ENCODE measurements at places on chromosomes 6 and 20.

DNA sequence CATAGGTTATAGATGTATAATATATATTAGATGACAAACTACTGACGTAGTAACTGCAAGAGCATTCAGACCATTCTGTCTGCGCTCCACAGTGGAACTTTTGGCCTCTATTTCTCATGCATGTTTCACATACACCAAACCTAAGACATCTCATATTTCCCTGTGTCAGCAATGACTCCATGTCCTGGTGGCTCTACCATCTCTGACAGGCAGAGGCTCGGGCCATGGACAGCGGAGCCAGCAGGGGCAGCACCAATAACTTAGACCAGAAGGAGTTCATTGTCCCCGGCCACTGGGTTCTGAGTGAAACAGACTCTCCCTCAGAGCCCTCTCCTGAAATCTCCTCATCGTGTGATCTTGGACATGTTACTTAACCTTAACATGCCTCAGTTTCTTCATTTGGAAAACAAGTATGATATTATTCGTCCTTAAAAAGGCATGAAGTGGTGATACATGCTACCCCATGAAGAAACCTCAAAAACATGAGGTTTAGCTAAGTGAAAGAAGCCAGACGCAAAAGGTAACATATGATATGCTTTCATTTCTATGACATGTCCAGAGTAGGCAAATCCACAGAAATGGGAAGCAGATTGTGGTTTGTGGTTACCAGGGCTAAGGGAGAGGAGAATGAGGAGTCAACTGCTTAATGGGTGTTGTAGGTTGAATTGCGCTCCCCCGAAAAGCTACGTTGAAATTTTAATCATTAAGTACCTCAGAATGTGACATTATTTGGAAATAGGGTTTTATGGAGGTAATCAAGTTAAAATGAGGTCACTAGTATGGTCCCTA is 564.0 kb upstream of the JARID2 start:
- DNase-seq, result peak; percentile 7

GRCh38 chr6:127691146-127691545 is 114.2 kb downstream of the C6orf58 start:
- no peak for DNase-seq

DNA sequence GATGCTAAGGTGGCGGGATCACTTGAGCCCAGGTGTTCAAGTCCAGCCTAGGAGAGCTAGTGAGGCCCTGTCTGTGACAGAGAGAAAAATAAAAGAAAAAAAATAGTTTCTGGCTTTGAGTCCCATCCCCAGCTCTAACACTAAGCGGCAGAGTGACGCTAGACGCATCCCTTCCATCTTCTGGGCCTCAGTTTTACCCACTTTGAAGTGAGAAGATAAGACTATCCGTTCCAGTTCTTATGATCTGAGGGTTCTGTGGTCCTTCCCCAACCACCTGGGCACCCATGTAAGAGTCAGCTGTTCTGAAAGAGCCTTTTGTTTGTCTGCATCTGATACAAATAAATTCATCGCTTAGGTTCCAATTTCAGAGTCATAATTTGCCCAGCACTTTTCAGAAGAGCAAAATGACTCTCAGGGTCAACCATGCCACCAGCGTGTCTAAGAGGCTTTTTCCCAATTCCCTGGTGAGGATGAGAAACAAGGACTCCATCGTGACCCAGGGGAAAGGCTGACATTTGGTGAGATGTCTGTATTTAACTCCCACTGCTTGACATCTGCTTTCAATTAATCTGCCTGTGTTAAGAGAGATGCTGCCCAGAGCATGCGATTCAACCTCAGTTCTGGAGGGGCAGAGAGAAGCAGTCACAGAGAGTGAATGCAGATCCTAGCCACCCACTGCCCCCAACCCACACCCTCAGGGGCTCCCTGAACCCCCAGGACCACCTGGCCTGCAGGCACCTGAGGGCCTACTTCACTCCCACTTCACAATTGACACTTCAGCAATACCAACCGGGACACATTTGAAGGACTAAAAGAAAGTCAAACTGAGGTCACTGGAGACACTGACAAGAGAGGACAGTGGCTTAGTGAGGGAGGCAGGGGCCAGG is 131.6 kb upstream of the TOP1 start:
- no peak for DNase-seq

- DNase-seq, result peak; percentile 10
Observed at GRCh38 chr6:144581812-144582537, 296.8 kb downstream of the UTRN start.

GRCh38 chr6:122894791-122895190 is 101.2 kb upstream of the CLVS2 start:
- no peak for DNase-seq

- DNase-seq, result no peak
Observed at GRCh38 chr6:151749341-151749740, 58.1 kb upstream of the ESR1 start.

DNA sequence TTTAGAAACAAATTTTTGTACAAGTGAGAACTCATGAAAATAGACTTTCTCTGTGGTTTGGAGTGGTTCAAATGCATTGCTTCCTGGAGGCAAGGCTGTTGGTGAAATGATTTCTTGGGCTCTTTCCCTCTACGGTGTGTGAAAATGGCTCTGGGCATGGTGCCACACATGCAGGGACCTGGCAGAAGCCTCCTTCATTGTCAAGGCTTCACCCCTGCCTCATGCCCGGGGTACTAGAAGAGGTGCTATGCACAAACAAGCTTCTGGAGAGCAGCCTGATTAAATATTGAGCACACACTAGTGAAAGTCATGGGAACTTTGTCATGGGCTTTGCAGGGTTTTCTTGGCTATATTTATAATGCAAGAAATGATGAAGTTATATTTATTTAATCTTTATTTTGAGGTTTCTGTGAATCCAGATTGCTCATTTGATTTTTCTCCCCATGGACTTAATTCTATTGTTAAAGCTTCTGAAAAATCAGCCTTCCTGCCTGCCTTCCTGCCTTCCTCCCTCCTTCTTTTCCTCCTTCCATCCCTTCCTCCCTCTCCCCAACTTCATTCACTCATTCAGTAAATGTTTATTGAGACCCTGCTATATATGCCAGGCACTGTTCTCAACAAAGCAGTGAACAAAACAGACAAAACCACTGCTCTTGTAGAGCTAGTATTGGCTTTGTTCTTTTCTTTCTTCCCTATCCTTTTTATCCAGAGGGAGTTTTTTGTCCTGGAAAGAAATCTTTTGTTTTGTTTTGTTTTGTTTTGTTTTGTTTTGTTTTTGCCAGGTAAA is 21.0 kb downstream of the C6orf89 start:
- DNase-seq, result no peak

Data from CD4-positive, alpha-beta T cell treated with Interleukin-1 beta for 1 hour (primary cell).